ENCODE measurements at places on chromosomes 5 and 9.

DNA sequence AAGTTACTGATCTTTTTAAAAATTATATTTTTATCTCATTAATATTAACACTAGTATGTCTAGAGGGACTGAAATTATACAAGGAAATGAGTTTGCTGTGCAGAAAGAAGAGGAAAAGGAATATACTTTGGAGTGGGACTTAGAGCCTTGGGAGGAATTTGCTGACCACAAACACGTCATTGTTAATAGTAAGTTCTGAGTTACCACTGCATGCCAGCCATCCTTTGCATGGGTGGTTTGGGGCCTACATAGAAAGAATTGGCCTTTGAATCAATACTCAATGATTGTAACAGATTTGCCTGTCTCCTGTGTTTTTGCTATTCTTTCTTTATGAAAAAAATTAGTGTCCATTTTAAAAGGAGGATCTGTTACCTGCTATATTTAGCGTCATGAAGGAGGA is 232.6 kb upstream of the TNC start:
- no peak for DNase-seq
- H3K4me1 ChIP-seq, result no peaks in the 10 kb centered on the region
- no peak overlapping the region for H3K27ac ChIP-seq
- no peaks in the 10 kb centered on the region for H3K27me3 ChIP-seq
- H3K4me3 ChIP-seq, result no peak overlapping the region

GRCh38 chr5:153601377-153601776 is 110.9 kb downstream of the GRIA1 start:
- no peaks in the 10 kb centered on the region for H3K36me3 ChIP-seq
- H3K27ac ChIP-seq, result no peak overlapping the region
- no peaks in the 10 kb centered on the region for H3K27me3 ChIP-seq
- no peak for DNase-seq
- no peak overlapping the region for H3K4me3 ChIP-seq

DNA sequence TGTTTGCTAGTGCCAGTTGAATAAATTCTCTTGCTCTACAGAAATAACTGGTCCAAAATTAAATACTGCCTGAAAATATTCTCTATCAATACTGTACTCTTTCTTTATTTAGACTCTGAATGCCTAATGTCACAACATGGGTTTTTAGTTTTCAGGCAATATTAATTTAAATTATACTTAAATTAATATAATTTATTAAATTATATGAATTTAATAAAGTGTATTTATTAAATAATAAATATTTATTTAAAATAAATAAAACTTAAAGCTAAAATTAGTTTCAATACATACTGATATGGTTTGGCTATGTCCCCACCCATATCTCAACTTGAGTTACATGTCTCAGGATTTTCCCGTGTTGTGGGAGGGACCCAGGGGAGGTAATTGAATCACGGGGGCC is 146.0 kb downstream of the PRR16 start:
- no peak for DNase-seq
- H3K4me3 ChIP-seq, result no peak overlapping the region
- no peaks in the 10 kb centered on the region for H3K36me3 ChIP-seq
- no peaks in the 10 kb centered on the region for H3K4me1 ChIP-seq

DNA sequence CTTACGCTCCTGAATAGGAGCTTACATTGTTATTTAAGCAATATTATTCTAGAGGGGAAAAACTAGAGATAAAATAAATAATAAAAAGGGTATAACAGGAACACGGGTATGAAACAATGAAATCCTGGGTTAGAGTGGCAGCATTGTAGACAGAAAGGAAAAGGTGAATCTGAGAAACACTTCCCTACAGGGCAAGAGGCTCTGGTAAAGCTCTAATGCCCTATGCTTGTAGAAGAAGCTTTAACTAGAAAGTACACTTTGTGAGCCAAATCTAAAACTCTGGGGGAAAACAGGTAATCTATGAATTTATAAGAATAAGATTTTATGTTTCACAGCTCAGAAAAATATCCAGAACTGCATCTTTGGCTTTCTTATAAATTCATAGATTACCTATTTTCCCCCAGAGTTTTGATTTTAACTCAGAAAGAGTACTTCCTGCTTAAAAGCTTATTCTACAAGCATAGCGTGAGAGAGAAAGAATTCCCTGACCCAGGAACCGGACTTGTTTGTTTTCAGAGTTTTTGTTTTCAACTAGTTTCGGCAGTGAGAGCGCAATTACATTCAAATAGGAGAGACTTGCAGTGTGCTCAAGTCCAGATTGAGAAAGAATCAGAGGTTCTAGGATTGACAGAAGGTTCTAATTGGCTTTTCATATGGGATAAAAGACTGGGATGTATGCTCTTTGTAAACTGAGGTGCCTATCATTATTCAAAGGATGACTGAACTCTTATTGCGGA is 651.0 kb upstream of the RORB start:
- H3K36me3 ChIP-seq, result no peaks in the 10 kb centered on the region
- H3K4me1 ChIP-seq, result no peaks in the 10 kb centered on the region
- H3K4me3 ChIP-seq, result no peak overlapping the region
- H3K27ac ChIP-seq, result no peak overlapping the region

- H3K27ac ChIP-seq, result no peak overlapping the region
- no peak overlapping the region for H3K4me3 ChIP-seq
- H3K27me3 ChIP-seq, result no peaks in the 10 kb centered on the region
- no peak for DNase-seq
These were observed 139.6 kb upstream of the LRRTM2 start for GRCh38 chr5:139014726-139015125.

DNA sequence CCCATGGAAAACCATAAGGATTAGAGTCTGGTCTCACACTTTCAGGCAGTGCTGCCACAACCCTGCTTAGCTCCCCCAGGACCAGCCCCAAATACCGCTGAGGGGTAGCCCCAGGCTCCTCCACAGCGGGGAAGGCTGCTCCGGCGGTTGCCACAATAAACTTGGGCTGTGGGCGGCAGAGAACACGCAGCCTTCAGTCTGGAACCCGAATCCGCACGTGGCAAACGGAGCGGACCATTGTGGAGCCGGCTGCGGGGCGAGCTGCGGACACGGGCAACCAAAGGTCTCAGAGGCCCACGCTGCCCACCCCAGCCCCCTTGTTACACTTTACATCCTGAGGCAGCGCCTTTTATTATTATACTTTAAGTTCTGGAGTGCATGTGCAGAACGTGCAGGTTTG is 37.3 kb upstream of the C9orf72 start:
- H3K27me3 ChIP-seq, result peaks cover 7% of the 10 kb centered on the region
- no peak for DNase-seq
- H3K27ac ChIP-seq, result no peak overlapping the region

GRCh38 chr9:114112778-114113584 is 13.9 kb upstream of the KIF12 start:
- no peak for DNase-seq
- peaks cover 24% of the 10 kb centered on the region for H3K27me3 ChIP-seq
- H3K4me3 ChIP-seq, result no peak overlapping the region
- no peaks in the 10 kb centered on the region for H3K4me1 ChIP-seq
- H3K36me3 ChIP-seq, result no peaks in the 10 kb centered on the region

DNA sequence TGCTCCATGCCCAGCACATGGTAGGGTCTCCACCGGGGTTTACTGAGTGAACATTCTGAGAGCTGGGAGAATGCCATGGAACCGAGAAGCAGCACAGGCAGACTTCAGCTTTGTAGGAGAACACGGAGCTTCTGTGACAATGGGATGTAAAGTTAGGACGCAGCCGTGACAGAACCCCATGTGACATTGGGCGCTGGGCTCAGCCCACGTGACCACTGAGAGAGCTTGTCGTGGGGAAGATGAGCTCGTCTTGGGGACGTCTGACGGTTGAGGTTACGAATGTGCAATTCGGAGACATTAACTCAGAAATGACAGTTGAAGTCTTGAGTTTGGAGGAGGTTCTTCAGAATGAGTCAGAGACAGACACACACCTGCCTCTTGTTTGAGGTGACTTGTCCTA is 13.5 kb downstream of the SDHA start:
- H3K4me3 ChIP-seq, result no peak overlapping the region
- no peak overlapping the region for H3K27ac ChIP-seq

DNA sequence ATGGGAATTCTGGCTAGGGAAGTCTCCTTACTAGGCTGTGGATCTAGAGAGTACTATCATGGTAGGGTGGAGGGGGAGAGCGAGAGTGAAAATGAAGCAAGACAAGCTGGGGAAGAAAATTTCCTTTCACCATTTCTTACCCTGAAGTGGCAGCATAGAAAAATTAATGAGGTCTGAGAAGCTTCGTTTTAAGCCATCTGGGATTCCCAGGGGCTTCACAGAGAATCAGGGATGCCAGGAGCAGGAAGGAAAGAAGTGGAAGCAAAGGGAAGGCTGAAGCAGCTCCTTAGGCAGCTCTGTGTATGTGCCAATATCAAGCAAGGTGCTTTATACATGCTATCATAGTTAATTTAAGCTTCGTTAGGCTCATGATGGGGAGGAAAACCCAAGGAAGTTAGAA is 169.9 kb downstream of the ZSWIM6 start:
- H3K27me3 ChIP-seq, result no peaks in the 10 kb centered on the region
- H3K36me3 ChIP-seq, result peaks cover 4% of the 10 kb centered on the region
- no peak overlapping the region for H3K4me3 ChIP-seq
- no peaks in the 10 kb centered on the region for H3K4me1 ChIP-seq
- DNase-seq, result no peak

DNA sequence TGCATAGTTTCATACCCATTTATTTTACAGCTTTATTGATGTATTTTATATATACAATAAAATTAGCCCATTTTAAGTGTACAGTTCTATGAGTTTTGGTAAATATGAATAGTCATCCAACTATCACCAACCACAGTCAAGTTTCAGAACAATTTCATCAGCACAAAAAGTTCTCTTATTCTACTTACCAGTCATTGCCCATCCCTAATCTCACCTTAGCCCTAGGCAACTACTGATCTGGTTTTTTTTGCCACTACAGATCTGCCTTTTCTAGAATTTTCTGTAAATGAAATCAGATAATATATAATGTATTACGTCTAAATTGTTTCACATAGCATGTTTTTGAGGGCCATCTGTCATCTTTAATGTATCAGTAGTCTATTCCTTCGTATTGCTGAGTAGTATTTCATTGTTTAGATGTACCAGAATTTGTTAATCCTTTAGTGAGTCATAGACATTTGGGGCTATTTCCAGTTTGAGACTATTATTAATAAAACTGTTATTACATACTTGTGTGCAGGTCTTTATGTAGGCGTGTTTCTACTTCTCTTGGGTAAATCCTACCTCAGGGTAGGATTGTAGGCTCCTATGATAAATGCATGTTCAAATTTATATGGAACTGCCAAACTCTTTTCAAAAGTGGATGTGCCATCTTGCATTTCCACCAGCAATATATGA is 198.5 kb upstream of the ADAMTSL1 start:
- no peaks in the 10 kb centered on the region for H3K4me1 ChIP-seq
- no peak overlapping the region for H3K4me3 ChIP-seq
